ENCODE measurements at places on chromosomes 7 and 10.

GRCh38 chr7:26476271-26476670 lies 184.6 kb downstream of the SNX10 start:
- no peak for DNase-seq

- DNase-seq, result peak; percentile 48
These were observed 86.2 kb downstream of the HIBADH start for GRCh38 chr7:27576360-27576944.

DNA sequence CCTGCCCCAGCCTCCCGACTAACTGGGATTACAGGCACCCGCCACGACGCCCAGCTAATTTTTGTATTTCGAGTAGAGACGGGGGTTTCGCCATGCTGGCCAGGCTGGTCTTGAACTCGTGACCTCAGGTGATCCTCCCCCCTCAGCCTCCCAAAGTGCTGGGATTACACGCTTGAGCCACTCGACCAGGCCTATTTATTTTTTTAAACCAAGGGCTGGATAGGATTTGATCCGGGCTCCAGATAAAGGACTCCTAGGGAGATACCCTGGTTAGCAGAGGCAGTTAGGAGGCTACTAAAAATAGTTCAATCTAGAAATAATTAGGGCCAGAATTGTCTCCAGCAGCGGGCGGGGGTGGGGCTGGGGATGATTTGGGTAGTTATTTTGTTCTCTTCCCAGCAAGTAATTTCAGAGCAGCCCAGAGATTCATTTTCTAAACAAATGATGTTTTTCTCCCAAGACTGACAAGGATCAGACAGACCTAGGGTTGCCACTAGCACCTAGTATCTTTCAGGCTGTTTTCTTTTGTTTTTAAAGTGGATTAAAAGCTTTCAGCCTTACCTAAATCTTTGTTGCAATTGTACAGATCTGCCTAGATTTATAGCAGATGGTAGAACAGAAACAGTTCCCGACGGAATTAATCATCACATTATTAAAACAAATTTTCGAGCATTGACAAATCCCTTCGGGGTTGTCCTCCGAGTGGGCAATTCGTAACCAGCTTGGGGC lies 859 bp upstream of the SMC3 start:
- DNase-seq, result no peak

DNA sequence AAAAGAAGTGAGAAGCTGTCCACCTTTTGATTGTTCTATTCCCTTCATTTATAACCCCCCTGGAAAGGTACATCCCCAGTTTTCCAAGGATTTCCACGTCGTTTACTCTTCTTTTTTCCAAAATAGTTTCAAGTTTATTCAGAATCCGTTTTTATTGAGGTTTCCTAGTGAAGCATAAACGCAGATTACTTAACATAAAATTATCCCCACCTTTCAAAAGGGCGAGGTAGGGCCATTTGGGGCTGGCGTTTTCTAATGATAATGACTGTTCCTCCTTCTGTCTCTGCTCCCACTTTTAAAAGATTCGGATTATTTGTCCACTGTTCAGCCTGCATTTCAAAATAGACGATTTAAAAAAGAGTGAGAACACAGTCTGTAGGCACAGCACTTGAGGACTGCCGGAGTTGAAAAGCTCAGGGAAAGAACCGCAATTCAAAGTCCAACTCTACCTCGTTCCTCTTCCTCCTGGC lies 165.2 kb upstream of the PPP1R3A start:
- DNase-seq, result no peak

GRCh38 chr10:86579883-86580520 lies 58.4 kb upstream of the WAPL start:
- DNase-seq, result peak; percentile 68

- no peak for DNase-seq
These were observed 18.1 kb downstream of the ERLIN1 start for GRCh38 chr10:100167553-100168312.

GRCh38 chr7:6386779-6387178 lies 61.0 kb downstream of the DAGLB start:
- no peak for DNase-seq

DNA sequence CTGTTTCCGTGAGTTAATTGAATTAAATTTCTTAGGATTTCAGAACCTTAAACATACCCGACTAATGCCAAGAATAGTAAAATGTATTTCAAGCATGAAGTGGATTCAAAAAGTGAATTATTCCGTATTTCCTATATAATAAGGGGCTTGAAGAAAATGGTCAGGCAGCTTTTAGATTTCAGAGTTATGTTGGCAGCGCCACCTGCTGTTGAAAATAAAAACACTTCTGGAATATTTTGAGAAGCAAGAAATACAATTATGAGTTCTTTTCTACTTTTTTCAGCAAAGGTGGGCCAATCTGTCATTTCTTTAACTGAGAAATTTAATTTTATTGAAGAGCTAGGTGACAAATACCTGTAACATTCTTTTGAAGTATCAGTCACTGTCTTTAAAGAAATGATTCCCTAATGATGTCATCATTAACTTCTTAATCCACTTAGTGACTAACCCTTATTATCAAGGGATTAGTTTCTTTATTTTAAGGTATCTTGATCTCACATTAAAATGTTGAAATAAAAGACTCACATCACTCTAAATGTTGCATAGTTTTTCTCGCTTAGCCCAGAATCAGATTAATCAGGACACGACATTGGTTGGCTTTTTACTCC lies 36.6 kb upstream of the AGR3 start:
- DNase-seq, result peak; percentile 20

- DNase-seq, result no peak
These were observed 45.7 kb downstream of the POLR3A start for GRCh38 chr10:77983384-77984341.

DNA sequence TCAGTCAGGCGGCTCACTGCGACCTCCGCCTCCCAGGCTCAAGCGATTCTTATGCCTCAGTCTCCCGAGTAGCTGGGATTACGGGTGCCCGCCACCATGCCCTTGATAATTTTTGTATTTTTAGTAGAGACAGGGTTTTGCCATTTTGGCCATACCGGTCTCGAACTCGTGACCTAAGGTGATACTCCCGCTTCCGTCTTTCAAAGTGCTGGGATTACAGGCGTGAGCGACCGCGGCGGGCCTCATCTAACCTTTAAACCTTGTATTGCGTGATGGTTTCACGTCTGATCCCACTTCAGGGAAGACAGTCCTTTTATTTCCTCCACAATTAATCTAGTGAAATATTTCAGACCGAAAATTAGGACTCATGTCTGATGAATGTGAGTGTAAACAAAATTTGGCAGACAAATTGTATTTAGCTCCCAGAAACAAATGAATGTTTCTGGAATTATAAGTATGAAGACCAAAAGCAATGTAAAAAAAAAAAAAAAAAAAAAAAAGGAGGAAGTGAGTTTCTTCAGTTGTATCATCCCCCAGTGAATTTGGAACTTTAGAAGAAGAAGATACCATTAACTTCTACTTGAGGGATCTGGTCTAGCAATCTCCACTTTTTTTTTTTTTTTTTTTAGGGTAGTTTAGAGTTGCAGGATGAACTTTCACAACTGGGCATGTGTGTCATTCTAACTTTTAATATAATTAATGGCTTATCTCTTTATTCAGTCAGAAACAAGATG lies 1.6 kb downstream of the NUP42 start:
- DNase-seq, result no peak

DNA sequence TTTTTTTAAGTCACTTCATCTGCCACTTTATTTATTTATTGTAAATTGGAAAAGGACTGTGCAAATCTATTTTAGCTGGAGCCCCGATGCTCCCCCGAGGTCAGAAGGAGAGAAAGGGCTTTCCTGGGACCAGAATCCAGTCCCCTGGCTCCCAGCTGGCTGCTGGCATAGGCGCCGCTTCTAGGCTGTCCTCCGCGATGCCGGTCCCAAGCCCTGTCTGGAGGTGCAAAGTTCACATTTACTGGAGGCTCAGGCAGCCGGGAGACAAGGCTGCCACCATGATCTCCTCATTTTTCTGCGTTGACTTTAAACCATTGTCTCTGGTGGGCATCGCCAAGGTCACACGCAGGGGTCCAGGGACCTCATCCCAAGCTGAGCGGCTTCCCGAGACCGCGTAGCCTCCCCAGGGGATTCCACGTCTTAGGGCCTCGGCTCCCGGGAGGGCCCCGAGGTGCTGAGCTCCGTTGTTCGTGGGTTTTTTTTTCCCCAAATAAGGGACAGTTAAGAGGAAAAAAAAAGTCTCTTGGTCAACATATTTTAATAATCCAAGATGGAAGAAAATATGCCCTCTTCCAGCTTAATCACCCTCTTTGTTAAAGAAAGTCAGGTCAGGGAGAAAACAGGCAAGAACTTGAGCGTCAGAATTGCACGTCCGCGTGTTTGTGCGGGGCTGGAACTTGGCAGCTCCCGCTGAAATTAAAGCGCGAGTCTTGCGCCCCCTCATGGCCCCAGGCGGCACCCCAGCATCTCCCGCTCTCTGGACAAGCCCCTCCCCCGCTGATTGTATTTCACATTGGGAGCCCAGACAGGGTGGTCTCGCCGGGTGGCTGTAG lies 11.9 kb downstream of the RGR start:
- DNase-seq, result peak; percentile 63

GRCh38 chr7:27046854-27047549 lies 48.8 kb downstream of the HOXA1 start:
- DNase-seq, result no peak

- peak; percentile 30 for DNase-seq
These were observed 29.4 kb upstream of the GATAD1 start for GRCh38 chr7:92417913-92418312.

GRCh38 chr7:130971297-130971696 lies 237.3 kb upstream of the KLF14 start:
- no peak for DNase-seq

DNA sequence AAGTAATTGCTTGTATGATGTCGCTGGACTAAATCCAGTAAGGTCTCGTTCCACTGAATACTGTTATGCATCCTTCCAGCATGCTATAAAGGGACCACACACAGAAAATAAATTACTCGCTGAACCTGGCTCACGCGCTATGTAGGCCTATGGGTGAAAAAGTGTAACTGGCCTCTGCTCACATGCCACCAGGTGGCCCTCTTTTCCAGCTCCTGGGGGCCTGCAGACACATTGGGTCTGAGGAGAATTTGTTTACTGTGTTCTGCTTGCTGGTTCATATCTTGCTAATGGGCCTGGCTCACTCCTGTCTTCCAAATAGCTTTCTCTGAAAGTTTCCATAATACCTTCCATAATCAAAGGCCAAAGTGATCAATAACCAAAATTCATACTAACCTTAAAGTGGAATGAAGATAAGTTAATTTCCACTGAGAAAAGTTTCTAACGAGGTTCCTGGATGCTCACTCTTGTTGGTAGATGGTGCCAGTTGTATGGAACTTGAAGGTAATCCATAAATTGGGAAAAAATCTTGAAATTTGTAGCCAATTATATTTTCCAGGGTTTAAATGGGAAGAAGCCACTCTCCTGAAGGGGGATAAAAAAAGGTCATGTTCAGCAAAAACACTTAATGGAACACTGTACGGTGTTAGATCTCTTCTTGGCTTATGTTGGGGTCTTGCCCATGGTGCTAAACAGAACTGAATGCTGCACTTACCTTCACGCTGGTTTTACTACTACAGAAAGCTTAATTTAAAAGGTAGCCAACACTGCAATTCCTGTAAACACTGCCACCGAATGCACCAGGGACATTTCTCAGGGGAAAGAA lies 27.0 kb upstream of the ZPBP start:
- no peak for DNase-seq

Data from globus pallidus (tissue), 1 donor.